ENCODE measurements at places on chromosomes 2 and 18. TPM values are rescaled to one million over a fixed set of nuclear protein-coding genes. Genes with fewer than 3 reads are reported as not detected.

- DNase-seq: no peak
Measured at GRCh38 chr18:71754246-71754645, 789.9 kb downstream of the CBLN2 start.

GRCh38 chr18:66271962-66272361 lies 331.9 kb downstream of the CDH19 start:
- no peak for DNase-seq

The QPCT gene
- 7.4 TPM for polyA plus RNA-seq

GRCh38 chr2:189551808-189552207 lies 28.8 kb downstream of the SLC40A1 start:
- no peak for DNase-seq

DNA sequence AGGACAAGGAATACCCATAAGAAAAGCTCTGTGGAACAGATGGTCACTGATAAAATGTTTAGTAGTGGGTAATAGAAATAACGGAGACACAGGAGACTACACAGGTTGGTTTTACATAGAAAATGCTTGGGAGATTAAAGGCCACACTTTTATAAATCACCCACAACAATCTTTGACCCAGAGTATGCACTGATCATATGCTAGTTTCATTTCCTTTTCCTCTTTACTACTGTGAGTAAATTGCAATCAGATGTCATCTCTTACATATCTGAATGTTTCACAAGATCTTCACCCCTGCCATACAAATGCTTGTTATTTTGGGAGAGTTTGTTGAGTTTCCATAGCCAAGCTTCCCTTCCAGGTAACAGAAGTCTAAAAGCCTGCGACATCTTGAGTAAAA lies 978.4 kb upstream of the KLHL29 start:
- no peak for DNase-seq

All from right lung (tissue), 10 donors.